ENCODE measurements at places on chromosomes 2 and 18. TPM values are rescaled to one million over a fixed set of nuclear protein-coding genes. Genes with fewer than 3 reads are reported as not detected.

The CYP26B1 gene
- not detected for total RNA-seq

The DNAJC5G gene
- total RNA-seq: not detected

DNA sequence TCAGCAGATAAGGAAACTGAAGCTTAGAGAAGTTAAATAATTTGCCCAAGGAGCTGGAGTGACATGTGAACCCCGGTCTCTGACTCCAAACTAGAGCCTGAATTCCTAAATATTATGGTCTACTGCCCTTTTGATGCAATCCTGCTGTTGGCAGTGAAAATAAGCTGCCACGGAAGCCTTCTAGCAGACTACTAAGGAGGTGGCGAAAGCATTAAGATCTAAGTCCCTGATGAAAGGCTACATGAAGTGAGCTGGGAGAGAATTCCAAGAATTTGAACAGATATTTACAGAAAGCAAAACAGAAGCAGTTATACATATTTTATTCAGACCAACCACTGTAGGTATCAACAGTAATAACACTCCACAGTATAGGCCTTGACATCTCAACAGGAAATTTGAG lies 28.1 kb downstream of the TRMT61B start:
- H3K4me1 ChIP-seq: no peaks in the 10 kb centered on the region
- no peak overlapping the region for H3K4me3 ChIP-seq
- DNase-seq: no peak
- no peaks in the 10 kb centered on the region for H3K27me3 ChIP-seq

GRCh38 chr2:45771261-45771660 lies 119.8 kb downstream of the PRKCE start:
- peak; percentile 51 for DNase-seq
- peak overlapping the region; percentile 44 for H3K4me3 ChIP-seq
- H3K4me1 ChIP-seq: peaks cover 8% of the 10 kb centered on the region
- no peaks in the 10 kb centered on the region for H3K27me3 ChIP-seq
